ENCODE measurements at places on chromosomes 7 and 10.
A peak's percentile ranks its signal among the peaks of the same experiment; 100 is the strongest.

GRCh38 chr10:31836569-31837406 lies 91.8 kb downstream of the ARHGAP12 start:
- peak; percentile 7 for DNase-seq

DNA sequence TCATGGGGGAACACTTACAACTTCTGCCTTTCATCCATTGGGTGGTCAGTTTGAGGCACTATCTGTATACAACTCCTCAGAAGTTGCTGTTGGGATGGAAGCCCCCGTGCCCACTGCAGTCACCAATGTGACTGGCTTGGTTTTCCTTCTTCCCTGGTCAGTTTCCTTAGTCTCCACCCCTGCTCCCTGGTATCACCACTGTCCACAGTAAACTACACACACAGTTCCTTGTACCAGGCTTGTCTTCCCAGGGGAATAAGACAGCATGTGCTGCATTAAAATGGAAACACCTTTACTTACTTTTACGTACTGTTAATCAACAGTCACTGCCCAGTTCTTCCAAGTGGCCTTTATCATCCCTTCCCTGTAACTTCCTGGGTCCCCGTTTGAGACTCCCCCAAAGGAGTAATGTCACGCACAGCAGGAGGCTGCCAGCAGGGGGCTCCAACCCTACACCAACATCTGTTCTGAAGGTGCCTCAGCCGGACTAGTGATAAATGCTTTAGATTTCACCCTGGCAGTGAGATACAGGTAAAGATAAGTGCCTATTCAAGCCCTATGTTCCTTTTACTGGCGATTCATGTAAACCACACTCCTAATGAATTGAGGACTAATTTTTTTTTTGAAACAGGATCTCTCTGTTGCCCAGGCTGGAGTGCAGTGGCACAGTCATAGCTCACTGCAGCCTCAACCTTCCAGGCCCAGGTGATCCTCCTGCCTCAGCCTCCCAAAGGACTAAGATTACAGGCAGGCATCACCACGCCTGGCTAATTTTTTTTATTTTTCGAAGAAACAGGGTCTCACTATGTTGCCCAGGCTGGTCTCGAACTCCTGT lies 45.3 kb upstream of the PIK3AP1 start:
- DNase-seq: peak; percentile 49

DNA sequence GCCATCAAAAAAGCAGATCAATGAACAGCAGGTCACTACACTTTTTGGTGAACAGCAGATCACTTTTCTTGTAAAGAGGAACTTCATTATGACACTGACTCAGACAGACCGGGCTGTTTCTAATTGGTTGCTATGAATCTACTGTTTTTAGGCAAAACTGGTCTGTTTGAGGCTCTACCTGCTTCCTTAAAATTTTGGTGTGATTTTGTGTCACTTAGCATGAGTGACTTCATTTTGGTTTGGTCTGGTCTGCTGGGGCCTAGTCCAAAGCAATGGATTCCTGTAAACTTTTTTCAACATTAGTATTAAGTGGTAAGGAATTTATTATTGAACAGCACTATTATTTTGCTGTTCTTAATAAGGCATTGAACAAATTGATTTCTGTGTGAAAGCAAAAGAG lies 41.8 kb upstream of the C10orf71 start:
- DNase-seq: no peak

GRCh38 chr10:69663369-69663947 lies 33.4 kb downstream of the FAM241B start:
- DNase-seq: no peak

DNA sequence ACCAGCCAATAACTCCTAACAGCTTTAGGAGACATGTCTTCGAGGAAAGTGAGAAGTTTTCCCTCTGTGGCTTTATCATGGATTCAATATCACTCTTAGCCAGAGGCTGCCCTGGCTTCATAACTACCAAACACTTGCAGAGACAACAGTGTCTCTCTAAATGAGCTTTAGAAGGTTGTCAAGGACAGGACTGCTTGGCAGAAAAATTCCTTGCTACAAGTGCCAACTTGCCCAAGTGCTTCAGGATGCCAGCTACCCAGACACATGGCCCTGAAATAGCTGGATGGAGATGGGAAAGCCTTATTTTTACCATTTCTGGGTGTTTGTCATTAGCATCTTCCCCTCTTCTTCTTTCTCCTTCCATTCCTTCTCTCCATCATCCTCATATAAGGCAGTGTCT lies 137.1 kb upstream of the MDFIC start:
- no peak for DNase-seq

GRCh38 chr7:1286946-1287645 lies 54.4 kb downstream of the UNCX start:
- DNase-seq: no peak

DNA sequence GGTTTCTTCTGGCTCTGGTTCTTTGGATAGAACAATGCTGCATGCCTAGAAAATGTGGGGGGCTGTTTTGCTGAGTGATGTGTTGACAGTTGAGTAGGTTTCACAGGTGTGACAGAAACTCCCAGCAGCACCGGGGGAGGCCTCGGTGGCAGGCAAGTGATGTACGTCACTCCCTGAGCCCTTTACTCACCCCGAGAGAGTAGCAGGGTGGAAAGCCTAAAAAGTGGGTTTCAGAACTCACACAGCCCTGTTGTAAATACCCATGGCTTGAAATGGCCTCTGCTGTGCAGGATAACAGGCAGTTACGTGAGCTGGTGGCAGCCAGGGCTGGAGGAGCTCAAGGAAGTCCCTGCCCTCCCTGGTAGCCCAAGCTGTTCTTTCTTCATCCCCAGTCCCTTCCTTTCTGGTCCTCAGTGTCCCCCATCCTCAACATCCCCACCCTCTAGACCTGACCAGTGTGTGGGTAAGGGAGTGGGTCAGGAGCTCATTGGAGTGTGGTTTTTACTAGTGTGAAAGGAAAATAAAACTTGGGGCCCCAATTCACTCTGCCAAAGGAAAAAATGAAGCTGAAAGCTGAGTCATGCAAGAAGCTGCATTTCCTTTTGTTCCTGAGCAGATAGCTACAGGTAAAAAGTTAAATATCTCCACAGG lies 258.1 kb downstream of the STK31 start:
- no peak for DNase-seq

DNA sequence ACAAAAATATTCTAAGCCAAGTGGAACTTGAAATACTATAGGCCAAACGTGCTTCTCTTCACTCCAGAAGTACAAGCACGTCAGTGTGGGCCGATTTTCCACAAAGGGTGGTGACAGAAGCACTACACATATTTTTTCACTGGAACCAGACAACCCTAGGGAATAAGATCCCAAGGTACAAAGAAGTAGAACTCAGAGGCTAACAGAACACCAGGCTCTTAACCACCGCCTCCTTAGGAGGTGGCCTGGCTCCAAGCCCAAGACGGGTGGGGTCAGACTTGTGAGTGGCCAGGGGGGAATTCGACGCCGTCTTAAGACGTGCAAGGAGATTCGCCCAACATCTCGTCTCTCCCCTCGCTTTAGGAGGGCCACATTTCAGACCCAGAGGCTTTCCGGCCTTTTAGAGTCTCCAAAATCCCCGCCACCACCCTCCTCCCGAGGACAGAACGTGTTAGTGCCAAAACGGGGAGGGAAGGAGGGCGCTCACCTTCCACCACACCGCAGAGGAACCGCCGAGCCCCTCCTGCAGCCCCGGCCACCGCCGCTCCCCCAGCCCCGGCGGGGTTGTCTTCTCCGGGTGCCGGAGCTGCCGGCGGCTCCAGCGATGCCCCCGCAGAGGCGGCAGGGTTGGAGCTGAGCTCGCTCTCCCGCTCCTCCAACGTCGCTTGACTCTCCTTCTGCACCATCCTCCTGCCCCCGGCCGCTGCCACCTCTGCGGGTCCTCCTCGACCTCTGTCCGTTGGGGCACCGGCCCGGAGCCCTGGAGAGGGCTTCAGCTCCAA lies 716 bp downstream of the OGA start:
- DNase-seq: peak; percentile 77

- DNase-seq: no peak
Observed at GRCh38 chr7:83475420-83475819, 173.5 kb downstream of the SEMA3E start.

GRCh38 chr10:33155720-33156638 lies 178.5 kb downstream of the NRP1 start:
- DNase-seq: peak; percentile 21

DNA sequence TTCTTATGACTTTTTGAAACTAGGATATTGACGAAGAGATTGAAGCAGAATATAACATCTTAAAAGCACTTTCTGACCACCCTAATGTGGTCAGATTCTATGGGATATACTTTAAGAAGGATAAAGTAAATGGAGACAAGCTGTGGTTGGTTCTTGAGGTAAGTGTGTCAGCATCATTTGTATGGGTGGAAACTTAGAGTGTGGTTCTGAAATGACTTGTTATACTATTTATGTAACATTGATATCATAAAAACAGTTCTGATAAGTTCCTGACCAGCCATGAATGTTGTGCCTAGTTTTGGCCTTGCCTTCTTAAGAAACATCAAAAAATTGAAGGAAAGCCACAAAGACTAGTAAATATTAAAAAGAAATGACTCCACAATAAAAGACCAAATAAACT lies 20.8 kb downstream of the MYO3A start:
- no peak for DNase-seq

DNA sequence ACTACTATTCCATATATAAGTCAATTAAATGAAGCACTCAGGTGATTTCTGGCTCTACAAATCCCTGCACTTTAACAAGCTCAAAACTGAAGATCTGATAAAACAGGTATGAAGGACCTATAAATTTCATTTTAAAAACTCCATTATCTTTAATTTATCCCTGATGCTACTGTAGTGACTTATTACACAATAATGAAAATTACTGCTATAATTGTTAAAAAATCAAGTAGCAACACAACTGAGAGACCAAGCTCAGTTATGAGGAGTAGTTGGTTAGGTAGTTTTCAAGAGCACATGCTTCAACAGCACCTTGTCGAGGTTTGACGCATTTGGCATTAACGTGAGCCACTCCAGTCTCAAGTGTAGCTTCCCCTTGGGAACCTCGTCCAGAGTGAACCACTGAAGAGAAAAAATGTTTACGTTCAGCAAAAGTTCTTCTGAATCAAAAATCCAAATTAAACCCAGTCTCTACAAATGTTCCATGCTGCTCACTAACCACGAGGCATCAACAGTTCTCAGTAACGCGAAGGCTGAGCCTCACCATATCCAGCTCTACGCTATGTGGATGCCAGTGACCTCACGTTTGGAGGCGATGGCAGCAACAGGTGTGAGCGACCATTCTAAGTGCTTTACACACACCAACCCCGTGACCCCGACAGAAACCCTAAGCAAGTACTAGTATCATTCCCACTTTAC lies 55.3 kb upstream of the NCAPG2 start:
- DNase-seq: no peak

DNA sequence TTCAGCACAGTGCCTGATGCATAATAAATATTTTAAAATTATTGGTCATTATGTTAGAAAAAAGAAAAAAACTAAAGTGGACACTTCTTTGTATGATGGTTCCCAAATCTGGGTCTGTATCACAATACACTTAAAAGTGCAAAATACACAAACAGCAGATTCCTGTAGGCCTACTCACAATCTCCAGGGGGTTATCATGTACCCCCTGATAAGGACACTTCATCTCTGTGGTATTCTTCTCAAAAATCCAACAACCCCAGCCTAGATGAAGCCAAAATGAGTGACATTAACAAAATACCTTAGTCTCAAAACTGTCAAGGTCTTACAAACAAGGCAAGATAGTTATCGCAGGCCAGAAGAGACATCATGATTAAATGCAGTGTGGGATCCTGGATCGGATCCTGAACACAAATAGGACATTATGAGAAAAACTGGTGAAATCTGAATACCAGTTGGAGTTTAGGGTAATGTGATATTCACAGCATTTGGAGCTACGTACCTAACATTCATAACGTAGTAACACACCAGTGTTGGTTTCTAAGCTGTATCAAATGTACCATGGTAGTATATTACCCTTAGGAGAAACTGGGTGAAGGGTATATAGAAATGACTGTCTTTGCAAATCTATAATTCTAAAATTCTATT lies 45.2 kb downstream of the NSUN6 start:
- no peak for DNase-seq

DNA sequence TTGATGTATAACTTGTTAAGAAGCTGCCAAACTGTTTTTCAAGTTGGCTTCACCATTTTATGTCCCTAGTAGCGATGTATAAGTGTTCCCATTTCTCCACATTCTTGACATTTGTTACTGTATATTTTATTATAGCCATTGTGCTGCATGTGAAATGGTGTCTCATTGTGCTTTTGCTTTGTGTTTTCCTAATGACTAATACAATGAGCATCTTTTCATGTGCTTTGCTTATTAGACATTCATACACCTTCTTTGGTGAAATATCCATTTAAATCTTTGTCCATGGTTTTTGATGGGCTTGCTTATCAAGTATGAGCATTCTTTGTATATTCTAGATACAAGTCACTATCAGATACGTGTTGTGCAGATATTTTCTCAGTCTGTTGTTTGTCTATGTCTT lies 203.0 kb downstream of the CCSER2 start:
- DNase-seq: no peak

DNA sequence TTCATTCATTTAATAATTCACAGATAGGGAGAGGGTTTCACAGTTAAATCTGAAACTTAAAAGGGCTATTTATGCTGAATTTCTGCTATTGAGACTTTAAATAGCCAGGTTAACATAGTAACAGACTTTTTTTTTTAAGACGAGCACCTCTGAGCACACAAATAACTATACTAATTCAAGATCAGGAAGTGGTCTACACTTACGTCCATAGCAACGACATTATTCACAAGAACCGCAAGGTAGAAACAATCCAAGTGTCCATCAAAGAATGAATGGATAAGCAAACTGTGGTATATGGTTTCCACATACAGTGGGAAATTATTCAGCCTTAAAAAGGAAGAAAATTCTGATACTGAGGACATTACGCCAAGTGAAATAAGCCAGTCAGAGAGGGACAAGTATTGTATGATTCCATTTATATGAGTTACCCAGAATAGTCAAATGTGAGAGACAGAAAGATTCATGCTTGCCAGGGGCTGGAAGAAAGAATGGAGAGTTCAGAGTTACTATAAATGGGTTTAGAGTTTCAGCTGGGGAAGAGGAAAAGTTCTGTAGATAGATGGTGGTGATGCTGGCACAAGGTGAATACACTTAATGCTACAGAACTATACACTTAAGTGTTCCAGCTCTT lies 140.3 kb upstream of the LAMB4 start:
- DNase-seq: no peak

GRCh38 chr10:69643779-69644657 lies 14.0 kb downstream of the FAM241B start:
- DNase-seq: no peak

GRCh38 chr7:93159490-93159889 lies 11.3 kb upstream of the SAMD9L start:
- no peak for DNase-seq

- DNase-seq: no peak
Observed at GRCh38 chr10:4215485-4215884, 430.5 kb upstream of the KLF6 start.

- DNase-seq: no peak
Observed at GRCh38 chr7:80940539-80941207, 21.8 kb upstream of the SEMA3C start.

All from PC-9 (cell line).